IMR-90 (cell line): ENCODE measurements at places on chromosomes 2 and 18. TPM values are rescaled to one million over a fixed set of nuclear protein-coding genes. Genes with fewer than 3 reads are reported as not detected.

SCYGR4 gene
- not detected in 2 replicates for total RNA-seq

IL1F10 gene
- not detected in 2 replicates for total RNA-seq

RIT2 gene
- not detected in 2 replicates for total RNA-seq

STARD6 gene
- 0.28 TPM in 1 of 2 replicates, not detected in the other for total RNA-seq

RPIA gene
- 4.1 and 4.7 TPM in 2 replicates for total RNA-seq

SEPTIN10 gene
- 82.6 and 83.9 TPM in 2 replicates for total RNA-seq

GRCh38 chr18:12074736-12075135 is 18.9 kb upstream of the ANKRD62 start:
- H3K36me3 ChIP-seq, result no peaks in the 10 kb centered on the region
- peaks cover 7% of the 10 kb centered on the region for H3K27me3 ChIP-seq
- no peak overlapping the region for H3K27ac ChIP-seq
- DNase-seq, result no peak
- no peaks in the 10 kb centered on the region for H3K4me1 ChIP-seq
- H3K4me3 ChIP-seq, result no peak overlapping the region

- no peaks in the 10 kb centered on the region for H3K4me1 ChIP-seq
- no peaks in the 10 kb centered on the region for H3K36me3 ChIP-seq
- no peak overlapping the region for H3K27ac ChIP-seq
- peak; percentile 26 for DNase-seq
These were observed 78.0 kb downstream of the UPP2 start for GRCh38 chr2:158179660-158180059.

DNA sequence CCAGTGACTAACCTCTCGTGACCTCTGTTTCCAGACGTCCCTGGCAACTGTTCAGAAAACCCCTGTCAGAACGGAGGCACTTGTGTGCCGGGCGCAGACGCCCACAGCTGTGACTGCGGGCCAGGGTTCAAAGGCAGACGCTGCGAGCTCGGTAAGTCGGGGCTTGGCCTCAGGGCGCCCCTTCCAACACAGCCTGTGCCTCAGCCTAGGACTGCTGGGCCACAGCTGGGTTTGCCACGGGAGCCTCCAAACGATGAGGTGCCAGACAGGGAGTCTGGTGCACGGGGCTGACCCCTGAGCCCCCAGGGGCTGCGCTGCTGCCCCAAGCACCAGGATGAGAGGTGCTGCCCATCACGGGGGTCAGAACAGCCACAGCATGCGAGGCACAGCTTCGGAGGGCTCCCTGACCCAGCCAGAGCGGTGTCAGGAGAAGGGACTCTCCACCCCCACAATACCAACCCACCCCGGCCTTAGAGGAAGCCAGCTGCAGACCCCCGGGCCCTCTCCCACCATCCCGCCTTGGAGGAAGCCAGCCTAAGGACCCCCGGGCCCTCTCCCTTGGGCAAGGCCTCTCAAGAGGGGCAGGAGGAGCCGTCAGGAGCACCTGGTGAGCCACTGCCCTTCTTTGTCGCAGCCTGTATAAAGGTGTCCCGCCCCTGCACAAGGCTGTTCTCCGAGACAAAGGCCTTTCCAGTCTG is 20.3 kb downstream of the MTERF4 start:
- H3K4me1 ChIP-seq, result no peaks in the 10 kb centered on the region
- H3K4me3 ChIP-seq, result no peak overlapping the region
- H3K27me3 ChIP-seq, result no peaks in the 10 kb centered on the region
- no peak overlapping the region for H3K27ac ChIP-seq

DNA sequence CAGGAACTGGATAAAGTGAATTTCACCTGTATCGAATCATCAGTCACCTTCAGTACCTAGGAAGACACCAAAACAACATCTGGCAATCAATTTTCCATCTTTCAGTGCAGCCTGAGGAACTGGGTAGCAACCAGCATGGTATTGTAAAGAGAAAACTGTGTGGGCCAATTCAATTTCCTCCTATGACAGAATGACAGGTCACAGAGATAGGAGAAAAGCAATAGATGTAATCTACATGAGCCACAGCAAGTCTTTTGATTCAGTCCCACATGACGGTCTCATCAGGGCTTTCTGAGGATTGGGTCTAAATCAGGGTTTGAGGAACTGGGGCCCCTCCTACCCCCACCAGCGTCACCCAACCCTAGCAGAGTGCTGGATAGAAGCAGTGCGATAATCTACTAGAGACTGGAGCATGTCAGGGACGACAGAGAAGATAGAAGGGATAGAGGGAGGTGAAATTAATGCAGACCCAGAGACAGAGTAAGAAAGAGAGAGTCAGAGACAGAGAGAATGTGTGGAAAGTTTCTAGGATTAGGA is 268.7 kb downstream of the LRRTM1 start:
- no peaks in the 10 kb centered on the region for H3K27me3 ChIP-seq
- no peaks in the 10 kb centered on the region for H3K36me3 ChIP-seq
- no peak overlapping the region for H3K4me3 ChIP-seq
- H3K27ac ChIP-seq, result no peak overlapping the region
- no peak for DNase-seq

DNA sequence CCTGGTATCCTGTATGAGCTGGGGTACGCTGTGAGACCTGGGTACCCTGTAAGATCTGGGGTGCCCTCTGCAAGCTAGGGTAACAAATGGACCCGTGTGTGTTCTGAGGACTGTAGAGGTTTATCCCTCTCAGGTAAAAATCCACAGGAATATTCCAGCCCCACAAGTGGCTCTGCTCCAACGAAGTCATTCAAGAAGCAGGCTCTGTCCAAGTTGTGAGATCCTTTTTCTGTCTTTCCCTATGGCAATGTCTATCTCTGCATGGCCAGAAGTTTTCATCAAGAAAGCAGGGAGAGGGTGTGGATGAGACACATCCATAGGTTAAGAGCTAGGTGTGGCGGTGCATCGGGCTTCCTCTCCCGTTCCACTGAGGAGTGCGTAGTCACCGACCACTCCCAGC is 43.0 kb downstream of the PTGR3 start:
- no peaks in the 10 kb centered on the region for H3K36me3 ChIP-seq
- DNase-seq, result no peak
- no peak overlapping the region for H3K4me3 ChIP-seq
- H3K27ac ChIP-seq, result no peak overlapping the region

- H3K4me1 ChIP-seq, result peaks cover 32% of the 10 kb centered on the region; the same call in 1 of the 2 replicates
- no peak overlapping the region for H3K27ac ChIP-seq
- no peak overlapping the region for H3K4me3 ChIP-seq
- H3K27me3 ChIP-seq, result peaks cover 21% of the 10 kb centered on the region; the same call in 1 of the 2 replicates
- no peaks in the 10 kb centered on the region for H3K36me3 ChIP-seq
- no peak for DNase-seq
These were observed 39.0 kb upstream of the SNED1 start for GRCh38 chr2:240959214-240959940.

- H3K27me3 ChIP-seq, result no peaks in the 10 kb centered on the region
- no peaks in the 10 kb centered on the region for H3K4me1 ChIP-seq
- no peak overlapping the region for H3K27ac ChIP-seq
- DNase-seq, result no peak
These were observed 31.3 kb downstream of the USP40 start for GRCh38 chr2:233535271-233535670.

DNA sequence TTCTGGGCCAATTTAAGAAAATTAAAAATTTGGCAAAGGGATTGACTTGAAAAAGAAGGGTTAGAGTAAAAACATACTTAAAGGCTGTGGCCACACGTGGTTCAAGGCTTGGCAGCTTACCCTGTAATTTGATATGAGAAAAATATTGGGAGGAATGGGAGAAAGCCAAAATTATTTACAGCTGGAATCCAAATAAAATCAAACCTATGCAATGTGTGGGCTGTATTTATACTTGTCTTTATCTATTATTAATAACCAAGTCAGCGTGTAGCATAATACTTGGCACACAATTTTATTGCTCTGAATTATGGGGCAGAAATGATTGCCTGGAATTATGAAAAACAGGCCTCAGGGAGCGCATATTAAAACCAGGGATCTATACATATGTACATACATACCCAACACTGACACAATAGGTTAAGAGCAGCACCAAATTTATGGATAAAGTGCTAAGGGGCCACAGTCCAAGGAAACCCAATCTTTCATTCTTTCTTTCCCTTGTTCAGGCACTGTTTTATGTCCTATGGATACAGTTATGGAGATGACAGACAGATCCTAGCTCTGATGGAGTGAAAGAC is 35.6 kb downstream of the FAM124B start:
- no peak for DNase-seq
- no peaks in the 10 kb centered on the region for H3K4me1 ChIP-seq

DNA sequence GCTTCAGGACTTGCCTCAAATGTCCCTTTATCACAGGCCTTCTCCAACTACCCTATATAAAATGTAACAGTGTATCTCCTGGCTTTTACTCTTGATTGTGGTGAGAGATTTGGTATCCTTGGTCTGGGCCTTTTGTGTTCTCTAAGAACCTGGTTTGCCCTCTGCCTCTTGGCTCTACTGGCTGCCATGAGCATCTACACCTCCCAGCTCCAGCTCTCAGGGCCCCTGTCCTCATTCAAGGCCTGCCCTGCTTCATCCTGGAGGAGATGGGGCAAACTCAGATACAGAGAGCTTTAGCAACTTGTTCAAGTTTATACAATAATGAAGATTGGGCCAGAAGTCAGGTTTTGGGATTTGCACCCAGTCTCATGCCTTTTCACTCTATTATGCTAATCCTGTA is 45.0 kb downstream of the QPCT start:
- H3K4me1 ChIP-seq, result peaks cover 27% of the 10 kb centered on the region
- H3K36me3 ChIP-seq, result no peaks in the 10 kb centered on the region
- no peak for DNase-seq
- no peaks in the 10 kb centered on the region for H3K27me3 ChIP-seq
- no peak overlapping the region for H3K4me3 ChIP-seq
- H3K27ac ChIP-seq, result no peak overlapping the region
